CD4-positive, alpha-beta T cell treated with Interleukin-4 for 4 hours (primary cell): ENCODE measurements at places on chromosomes 16 and 17.

DNA sequence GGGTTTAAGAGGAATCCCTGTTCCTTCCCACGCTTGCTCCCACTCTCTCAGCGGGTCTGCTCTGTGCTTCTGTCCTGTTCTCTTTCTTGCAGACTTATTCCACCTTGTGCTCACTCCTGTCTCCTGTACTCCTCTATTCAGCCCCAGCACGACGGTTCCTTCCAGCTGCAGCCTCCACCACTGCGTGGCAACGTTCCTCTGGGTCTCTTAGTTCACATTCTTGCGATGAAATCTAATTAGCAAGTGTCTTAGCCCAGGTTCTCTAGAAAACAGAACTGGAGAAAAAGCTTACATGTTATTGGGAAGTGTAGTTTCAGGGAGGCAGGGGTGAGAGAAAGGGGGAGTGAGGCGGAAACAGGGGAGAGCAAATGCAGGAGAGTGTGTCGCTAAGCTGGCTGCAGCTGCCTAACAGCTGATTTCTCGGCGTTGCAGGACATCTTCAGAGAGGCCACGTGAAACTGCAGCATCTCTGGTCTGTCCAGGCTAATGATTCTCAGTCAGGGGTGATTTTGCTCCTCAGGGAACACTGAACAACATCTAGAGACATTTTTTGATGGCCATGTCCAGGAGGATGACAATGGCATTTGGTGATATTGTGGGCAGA lies 213.2 kb upstream of the NLRP1 start:
- no peak for DNase-seq

DNA sequence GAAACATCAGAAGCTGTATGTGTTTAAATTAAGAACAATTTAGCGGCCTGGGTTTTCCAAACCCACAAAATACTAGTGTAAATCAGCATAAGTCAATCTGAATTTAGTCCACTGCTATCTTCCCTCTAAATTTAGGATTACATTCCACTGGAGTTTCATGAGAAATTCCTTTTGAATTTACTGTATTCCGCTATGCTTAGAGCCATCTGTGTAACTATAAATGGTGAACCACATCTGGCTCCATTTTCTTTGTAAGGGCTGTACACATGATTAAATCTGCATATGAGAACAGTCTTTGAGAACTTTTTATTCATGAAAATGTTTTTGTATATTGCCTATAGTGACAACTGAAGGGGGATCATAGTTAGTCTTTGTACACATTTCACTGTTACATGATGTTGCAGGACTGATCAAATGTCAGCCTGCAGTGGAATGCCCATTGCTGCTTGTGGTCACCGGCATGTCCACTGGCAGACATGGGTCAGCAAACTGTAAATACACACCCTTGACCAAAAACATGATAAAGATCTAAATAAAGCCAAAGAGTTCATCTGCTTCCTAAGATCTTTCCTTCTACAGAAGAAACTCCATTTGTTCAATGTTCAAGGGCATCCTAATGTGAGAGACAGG lies 36.8 kb downstream of the RPGRIP1L start:
- no peak for DNase-seq

DNA sequence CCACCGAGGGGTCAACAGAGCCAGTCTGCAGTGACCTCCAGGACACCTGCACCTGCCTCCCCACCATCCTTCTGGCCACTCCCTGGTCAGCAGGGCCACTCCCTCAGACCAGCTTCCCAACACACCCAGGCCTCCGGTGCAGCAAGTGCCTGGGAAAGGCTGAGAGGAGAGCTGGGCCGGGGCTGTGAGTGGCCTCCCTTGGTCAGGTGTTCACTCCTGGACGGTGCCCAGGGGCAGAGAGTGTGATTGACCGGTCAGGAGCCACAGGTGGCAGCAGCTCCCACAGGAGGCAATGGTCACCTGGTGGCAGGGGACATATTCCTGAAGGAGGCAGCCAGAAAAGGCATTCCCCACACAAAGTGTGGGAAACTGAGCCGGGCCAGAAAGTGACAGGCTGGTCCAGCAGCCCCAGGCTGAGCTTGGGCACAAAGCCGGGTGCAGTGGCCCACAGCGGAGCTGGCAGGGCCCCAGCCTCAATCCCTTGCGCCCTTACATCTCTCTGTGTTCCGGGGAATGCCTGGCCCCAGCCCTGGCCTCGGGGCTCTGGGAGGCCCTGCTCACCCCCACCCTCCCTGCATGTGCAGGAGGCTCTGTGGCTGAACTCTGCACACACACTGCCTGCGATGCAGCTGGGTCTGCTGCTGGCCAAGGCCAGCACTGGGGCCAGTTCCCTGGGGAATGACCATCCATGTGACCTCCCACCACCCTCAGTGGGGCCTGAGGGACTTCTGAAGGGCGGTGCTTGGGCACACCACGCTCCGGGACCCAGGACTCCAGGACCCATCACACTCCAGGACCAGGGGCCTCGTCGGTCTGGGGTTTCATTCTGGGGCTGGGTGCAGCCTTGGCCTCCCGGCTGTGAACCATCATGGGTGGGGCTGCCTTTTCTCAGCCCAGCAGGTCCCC lies 1.2 kb upstream of the C17orf99 start:
- DNase-seq: no peak

DNA sequence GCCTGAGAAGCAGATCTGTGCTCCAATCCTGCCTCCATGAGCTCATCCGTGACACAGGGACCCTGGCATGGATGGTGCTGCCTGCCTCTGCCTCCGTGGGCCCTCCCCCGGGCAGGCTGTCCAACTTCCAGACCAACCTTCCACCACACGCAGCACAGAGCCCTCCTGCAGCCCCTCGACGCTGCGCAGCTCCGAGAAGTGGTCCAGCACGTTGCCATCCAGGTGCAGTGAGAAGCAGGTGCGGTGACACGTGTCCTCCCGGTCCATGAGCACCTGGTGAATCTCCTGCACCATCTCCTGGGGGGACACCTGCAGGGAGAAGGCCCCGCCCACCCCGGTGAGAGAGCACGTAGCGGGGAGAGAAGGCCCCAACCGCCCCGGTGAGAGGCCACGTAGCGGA lies 8.4 kb downstream of the CLUH start:
- DNase-seq: no peak

DNA sequence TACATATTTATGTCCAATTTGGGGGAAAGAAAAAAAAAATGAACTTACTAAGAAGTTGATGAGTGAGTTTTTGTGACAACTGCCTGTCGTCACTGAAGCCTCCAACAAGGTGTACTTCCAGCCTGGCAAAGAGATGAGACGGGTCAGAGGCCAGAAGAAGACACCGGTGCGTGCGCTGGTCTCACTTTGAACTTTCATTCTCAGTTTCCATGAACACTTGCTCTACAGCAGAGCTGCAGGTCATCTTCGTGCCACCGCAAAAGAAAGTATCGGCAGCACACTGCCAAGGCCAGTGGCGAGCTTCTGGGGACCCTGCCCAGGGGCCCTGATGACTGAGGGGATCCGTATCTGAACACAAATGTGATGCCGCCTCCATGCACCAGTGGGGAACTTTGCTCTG lies 11.6 kb downstream of the NTAN1 start:
- no peak for DNase-seq

DNA sequence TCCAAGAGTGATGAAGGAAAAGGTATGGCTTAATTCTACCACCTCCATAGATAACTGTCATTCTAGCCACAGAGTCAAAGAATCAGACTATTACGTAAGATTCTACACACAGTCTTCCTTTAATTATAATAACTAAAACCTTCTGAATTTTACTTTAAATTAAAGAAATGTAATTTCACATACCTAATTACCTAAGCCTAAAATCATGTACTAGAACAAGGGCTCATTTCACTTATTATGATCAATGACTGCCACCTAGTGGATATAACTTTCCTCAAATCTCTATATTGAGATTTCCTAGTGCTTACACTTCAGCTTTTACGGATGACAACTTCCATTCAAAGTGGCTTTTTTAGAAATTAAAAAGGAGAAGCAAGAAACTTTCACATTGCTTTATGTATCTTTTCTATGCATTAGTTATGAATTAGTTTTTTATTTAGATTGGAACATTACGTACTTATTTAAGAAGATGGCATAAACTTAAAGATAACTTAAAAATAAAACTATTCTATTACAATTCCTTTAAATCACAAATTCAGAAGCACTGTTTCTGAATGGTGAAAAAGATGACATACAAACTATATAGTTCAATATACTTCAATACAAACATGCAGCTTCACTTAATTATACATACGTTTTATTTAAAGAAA lies 18.2 kb upstream of the ABCA10 start:
- DNase-seq: peak; percentile 30
